ENCODE measurements at places on chromosomes 5 and 9.

GRCh38 chr5:66012271-66012670, 85.9 kb downstream of the ERBIN start:
- no peak for DNase-seq

DNA sequence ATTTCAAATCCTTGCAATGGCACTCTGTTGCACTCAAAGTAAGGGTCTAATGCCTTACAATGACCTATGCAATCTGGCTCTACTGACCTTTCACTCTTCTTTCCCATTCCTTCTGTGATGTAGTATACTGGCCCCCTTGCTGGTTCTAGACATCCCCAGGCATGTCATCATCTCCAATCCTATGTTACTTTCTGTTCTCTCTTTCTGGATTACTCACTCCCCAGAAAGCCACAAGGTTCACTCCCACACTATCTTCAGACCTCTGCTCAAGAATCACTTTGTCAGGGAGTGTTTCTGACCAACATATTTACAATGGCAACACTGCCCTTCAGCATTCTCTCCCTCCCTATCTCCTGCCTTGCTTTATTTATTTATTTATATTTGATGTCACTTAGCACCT, 802.2 kb upstream of the WWC1 start:
- DNase-seq: no peak

- DNase-seq: no peak
Observed at GRCh38 chr9:97808972-97809371, 44.1 kb upstream of the FOXE1 start.

DNA sequence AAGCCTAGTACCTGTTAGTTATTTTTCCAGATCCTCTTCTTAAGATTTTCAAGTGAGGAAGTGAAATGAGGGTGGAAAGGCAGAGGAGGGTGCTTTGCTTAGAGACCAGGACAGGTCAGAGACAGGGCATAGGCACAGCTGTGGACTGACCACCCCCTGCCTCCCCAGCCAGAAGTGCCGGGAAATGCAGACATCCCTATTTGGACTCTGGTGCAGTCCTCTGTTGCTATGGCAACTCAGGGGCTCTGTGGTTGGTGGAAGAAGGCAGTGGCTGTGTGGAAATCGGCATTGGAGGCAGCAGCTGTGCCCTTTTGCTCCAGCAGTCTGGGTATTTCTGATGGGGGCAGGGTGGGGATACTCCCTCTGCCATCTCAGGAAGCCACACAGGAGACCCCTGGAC, 43.3 kb upstream of the NDFIP1 start:
- peak; percentile 38 for DNase-seq

GRCh38 chr5:150511578-150512367, 3.8 kb downstream of the NDST1 start:
- no peak for DNase-seq

DNA sequence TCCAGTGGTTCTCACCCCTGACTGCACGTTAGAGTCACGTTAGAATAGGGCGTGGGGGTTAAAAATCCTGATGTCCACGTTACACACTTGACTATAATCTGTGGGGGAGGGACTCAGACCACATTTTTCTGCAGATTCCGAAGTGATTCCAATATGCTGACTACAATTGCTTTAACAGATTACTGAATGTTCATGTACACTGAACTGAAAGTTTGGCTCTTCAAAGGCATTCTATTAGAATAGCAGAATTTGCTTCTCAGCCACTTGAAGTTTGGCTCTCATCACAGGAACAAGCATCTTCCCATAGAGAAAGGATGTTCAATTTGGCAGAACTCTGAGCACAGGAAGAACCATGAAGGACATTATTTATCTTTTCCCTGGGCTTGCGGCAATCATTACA, 84.5 kb downstream of the HAPLN1 start:
- no peak for DNase-seq

DNA sequence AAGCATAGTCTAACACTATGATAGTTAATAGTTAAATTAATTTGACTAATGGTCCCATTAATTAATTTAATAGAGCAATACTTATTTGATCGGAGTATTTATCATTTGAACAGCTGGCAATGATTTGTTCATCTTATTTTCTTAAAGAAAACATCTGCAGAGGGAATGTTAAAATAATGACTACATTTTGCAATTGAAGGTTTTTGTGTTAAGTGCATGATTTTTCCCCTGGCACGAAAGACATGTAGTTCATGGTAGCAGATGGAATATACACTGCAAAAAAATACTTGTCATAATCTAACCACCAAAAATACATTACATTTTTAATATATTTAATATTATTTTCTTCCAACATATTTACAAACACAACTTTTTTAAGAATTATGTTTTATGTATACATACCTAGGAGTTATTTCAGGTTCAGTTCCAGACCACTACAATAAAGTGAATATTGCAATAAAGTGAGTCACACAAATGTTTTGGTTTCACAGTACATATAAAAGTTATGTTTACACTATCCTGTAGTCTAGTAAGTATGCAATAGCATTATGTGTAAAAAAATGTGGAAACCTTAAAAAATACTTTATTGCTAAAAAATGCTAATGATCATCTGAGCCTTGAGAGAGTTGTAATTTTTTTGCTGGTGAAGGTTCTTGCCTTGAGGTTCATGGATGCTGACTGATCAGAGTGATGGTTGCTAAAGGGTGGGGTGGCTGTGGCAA, 292.6 kb upstream of the DAB2 start:
- no peak for DNase-seq

GRCh38 chr5:115584501-115584900, 17.8 kb downstream of the TICAM2 start:
- no peak for DNase-seq

DNA sequence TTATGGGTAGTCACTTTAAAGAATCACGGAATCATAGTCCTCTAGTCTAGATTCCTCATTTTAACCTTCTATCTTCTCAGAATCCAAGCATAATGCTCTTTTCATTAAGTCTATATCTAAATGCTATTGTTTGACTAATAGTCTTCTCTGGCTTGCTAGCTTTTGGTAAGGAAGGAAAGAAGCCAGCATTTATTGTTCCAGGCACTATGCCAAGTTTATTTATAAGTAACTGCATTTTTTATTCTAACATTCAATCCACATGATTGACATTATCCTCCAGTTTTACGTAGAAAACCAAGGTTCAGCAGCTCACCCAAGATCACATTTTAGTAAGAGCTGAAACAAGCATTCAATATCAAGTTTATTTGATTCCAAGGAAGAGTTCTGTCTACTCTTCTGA, 254.2 kb downstream of the SAXO1 start:
- DNase-seq: no peak

GRCh38 chr5:169971780-169972179, 8.5 kb downstream of the INSYN2B start:
- no peak for DNase-seq

DNA sequence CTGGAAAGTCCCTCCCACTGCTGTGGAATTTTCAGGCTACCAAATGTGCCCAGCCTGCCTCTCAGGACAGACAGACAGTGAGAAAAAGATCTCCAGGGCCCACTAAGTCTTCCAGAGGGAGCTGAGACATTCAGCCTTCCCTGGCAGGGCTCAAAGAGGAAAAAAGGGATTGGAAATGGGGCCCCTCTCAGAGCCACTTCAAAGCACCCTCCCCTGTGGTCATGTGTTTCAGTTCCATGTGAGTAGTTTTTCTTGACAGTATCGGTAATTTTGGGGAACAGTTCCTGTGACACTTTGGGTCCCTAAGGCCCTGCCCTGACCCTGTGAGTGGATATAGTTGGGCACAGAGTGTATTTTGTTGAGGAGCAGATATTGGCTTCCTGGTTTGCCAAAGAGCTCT, 25.0 kb downstream of the LARP1 start:
- no peak for DNase-seq

DNA sequence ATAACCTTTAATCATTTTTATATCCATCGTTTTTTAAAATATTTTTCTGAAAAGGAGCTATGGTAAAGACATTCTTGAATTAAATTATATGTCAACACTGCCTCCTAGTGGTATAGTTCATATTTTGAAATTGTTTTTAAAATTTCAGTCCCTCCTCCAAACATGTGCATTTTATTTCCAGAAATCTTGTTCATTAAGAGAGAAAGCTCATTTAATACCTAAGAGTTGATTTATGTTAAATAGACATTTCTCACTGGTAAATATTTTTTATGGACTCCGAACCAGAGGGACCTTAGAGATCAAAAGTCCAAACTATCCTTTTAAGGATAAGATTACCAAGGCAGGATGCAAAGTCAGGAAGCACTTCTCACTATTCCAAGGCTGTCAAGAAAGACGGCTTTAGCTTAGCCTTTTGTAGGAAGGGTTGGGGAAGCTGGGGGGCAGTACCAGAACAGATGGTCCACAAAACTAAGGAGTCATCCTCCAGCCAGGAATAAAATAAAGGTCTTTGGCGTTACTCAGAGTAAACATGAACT, 21.6 kb downstream of the BHMT start:
- peak; percentile 63 for DNase-seq

DNA sequence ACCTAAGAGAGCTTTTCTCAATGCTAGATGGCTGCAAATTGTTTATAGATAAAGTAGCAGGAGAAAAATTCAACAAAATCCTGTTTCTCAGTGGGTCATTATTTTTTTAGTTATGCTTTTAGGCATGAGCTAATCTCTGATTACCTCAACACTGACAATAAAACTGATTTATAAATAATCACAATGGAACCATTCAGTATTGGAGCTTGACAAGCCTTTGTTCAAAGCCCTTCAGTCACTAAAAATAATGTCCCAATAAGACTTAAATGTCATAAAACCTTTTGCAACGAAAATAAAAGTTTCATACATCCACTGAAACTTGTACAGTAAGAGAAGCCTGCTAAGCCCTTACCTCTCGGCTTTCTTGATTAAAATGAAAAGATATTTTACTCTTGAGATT, 27.2 kb downstream of the PTPDC1 start:
- no peak for DNase-seq

DNA sequence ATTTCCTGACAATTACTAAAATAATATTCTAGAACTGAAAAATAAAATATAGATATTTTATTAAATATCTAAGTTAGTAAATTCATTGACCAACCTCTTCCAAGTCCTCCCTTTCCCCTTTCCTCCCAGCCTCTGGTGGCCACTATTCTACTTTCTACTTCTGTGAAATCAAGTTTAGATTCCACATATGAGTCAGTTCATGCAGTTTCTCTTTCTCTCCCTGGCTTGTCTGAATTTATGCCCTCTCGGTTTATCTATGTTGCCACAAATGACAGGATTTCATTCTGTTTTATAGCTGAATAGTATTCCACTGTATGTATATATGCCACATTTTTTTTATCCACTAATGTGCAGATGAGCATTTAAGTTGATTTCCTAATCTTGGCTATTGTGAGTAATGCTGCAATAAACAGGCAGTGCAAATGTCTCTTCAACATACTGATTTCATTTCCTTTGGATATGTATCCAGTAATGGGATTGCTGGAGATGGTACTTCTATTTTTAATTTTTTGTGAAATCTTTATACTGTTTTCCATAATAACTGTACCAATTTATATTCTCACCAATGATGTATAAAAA, 52.3 kb downstream of the WDR36 start:
- no peak for DNase-seq

- DNase-seq: no peak
Observed at GRCh38 chr5:122385286-122385685, 73.2 kb downstream of the SNCAIP start.

- no peak for DNase-seq
Observed at GRCh38 chr5:95471942-95472341, 80.8 kb downstream of the FAM81B start.

DNA sequence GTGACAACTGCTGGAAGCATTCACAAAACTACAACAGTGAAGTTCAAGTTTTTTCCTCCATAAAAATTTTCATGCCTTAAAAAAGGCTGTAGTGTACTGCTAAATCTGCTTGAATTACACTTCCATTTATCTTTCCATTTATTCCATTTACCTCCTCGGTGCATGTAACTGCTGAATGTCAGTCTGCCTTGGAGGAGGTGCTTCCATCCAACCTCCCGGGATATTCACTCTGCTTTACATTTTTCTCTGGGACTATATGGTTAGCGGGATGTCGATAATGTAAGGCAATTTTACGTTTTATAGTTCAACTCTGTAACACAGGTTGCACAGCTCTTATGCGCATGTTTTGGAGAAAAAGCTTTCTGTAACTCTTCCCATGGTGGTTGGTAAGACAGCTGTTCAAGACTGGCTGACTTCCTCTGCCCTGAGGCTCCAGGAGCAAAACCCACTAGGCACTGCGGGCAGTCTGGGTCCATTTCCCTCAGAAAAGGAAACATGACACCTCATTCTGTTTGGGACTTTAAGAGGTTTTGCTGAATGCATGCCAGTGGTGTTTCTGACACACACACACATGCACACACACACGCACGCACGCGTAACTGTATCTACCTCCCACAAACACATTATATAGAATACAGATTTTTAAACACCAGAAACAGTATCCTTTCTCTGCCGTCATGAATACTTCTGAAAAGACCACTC, 66.1 kb downstream of the SPTLC1 start:
- peak; percentile 7 for DNase-seq

DNA sequence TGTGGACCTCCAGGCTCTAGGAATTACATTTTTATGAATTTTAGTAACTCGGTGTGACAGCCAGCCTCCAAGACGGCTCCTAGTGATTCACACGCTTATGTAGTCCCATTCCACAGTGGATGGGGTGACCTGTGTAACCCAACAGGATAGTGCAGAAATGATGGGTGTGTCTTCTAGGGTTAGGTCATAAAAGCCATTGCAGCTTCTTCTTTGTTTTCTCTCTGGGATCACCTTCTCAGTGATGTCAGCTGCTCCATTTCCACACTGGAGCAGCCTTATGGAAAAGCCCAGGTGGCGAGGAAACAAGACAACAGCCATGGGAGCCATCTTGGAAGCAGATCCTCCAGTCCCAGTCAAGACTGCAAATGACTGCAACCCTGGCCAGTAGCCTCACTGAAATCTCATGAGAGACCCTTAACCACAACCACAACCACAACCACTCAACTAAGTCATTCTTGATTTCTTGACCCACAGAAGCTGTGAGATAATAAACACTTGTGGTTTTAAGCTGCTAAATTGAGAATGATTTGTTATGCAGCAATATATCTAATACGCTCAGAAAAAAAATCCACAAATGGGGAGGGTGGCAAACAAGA, 5.1 kb upstream of the GNPDA1 start:
- DNase-seq: no peak

DNA sequence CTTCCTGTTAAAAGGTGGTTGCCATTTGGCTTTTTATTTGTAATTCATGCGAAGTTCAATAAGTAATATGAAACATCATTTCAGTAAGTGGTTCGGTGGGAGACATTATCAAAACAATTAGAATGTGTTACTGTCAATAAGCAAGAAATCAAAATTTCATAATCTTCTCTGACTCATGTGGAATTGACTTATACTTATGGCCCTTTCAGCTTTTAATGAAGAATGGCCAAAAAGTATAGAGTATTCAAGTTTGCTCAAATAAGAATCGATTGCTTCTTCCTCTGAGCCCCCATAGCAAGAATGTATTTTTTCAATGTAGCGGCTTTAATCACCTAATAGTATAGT, 174.5 kb downstream of the AOPEP start:
- DNase-seq: no peak

GRCh38 chr5:152427721-152428120, 22.6 kb upstream of the NMUR2 start:
- DNase-seq: no peak
